ENCODE measurements at places on chromosomes 2 and 18.

DNA sequence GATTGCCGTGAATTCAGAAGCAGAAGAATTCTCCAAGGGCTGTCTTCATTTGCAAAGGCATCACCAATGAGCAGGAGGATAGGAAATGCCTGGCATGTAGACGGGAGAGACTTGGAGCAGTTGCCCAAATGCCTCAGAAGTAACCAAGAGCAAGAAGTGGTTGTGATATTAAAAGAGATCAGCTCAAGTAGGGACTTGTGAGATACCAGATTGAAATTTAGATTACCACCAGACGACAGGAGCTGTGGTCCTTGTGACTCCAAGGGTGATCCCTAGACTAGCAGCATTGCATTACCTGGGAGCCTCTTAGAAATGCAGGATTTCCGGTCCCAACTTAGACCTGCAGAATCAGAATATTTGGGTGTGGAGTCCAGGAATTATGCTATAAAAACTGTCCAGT lies 228.6 kb upstream of the EPAS1 start:
- no peak for DNase-seq
- H3K27me3 ChIP-seq = no peaks in the 10 kb centered on the region
- no peaks in the 10 kb centered on the region for H3K36me3 ChIP-seq
- no peak overlapping the region for H3K27ac ChIP-seq
- H3K4me3 ChIP-seq = no peak overlapping the region

- H3K4me3 ChIP-seq = no peak overlapping the region
- DNase-seq = no peak
- H3K36me3 ChIP-seq = no peaks in the 10 kb centered on the region
- no peaks in the 10 kb centered on the region for H3K27me3 ChIP-seq
- no peak overlapping the region for H3K27ac ChIP-seq
Observed at GRCh38 chr2:231939022-231939421, 12.8 kb upstream of the NPPC start.

- peak overlapping the region; percentile 98 for H3K27ac ChIP-seq
- DNase-seq = no peak
- peaks cover 10% of the 10 kb centered on the region for H3K4me1 ChIP-seq
- H3K4me3 ChIP-seq = peak overlapping the region; percentile 85
- H3K36me3 ChIP-seq = no peaks in the 10 kb centered on the region
Observed at GRCh38 chr2:63840081-63840784, 1.5 kb upstream of the UGP2 start.

DNA sequence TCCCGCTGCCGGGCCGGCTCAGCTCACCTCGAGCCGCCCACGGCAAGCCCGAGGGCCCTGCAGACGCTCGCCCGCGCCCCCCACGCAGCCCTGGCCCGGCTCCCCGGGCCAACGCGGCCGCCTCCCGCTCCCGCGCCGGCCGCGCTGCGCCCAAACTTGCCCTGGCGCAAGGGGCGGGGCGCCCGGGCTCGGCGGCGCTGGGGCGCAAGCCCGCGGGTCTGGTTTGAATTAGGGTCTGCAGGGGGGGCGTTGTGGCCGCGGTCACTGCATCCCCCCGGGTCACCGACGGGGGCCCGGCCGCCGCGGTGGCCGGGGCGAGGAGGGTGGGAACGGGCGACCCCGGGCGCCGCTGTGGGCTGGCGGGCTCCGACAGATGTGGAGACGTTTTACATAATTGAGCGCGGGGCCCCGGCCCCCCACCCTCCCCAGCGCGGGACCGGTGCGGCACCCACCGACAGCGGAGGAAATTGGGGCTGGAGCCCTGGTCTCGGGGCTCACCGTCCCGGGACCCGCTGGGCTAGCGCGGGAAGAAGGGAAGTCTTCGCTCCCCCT lies 690 bp downstream of the SDC1 start:
- H3K4me1 ChIP-seq = peaks cover 22% of the 10 kb centered on the region
- H3K36me3 ChIP-seq = no peaks in the 10 kb centered on the region
- peak overlapping the region; percentile 97 for H3K27ac ChIP-seq
- no peaks in the 10 kb centered on the region for H3K27me3 ChIP-seq
- no peak for DNase-seq

DNA sequence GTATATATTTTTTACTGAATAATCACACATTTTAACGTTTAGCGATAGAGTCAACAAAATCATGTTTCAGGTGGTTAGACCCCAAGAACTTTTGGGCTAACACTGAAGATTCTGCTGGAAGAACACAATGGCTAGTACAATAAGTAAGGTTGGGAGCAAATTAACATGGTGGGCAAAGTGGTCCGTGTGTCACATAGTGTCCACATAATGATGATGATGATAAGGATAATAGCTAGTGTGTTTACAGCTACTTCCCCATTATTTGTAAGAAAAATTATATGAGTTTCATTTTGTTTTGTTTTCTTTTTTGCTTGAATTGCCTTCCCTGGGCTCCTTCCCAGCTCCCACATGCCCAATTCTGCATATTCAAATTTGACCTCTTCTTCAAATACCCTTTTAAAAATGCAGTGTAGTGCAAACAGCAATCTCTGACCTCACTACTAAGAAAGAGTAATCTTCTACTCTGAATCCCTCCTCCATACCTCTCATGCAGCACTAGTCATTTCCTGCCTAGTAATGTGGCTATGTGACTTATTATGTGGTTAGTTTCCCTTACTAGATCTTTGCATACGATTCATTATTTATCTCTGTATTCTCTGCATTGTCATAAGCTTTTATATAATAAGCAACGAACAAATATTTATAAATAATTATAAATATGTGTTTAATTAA lies 16.9 kb upstream of the VPS54 start:
- H3K4me3 ChIP-seq = no peak overlapping the region
- no peak for DNase-seq
- no peak overlapping the region for H3K27ac ChIP-seq
- H3K36me3 ChIP-seq = no peaks in the 10 kb centered on the region
- H3K4me1 ChIP-seq = no peaks in the 10 kb centered on the region

DNA sequence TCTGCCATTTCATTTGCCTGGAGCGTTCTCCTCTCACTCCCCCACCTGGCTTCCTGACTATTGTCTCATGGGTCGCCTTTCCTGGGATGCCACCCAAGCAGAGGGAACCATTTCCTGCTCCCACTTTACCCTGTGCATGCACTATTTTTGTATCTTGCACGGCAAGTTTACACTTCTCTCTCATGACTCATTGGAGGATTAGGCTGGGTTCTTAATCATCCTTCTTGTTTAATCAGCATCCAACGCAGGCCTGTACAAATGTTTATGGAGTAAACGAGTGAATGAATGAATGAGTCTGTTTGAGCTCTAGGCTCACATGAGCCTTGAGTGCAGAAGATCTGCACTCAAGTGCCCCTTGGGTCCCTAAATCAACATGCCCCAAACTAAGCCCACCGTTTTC lies 3.8 kb upstream of the ARHGAP25 start:
- no peak for DNase-seq
- H3K27ac ChIP-seq = no peak overlapping the region
- H3K36me3 ChIP-seq = no peaks in the 10 kb centered on the region
- peaks cover 17% of the 10 kb centered on the region for H3K4me1 ChIP-seq

- peak overlapping the region; percentile 45 for H3K27ac ChIP-seq
- no peaks in the 10 kb centered on the region for H3K36me3 ChIP-seq
- no peaks in the 10 kb centered on the region for H3K27me3 ChIP-seq
- DNase-seq = no peak
- H3K4me3 ChIP-seq = no peak overlapping the region
Observed at GRCh38 chr2:189163889-189164288, 15.7 kb downstream of the COL5A2 start.

Data from esophagus squamous epithelium (tissue), 5 donors.